ENCODE measurements at places on chromosomes 12 and 14. TPM values are rescaled to one million over a fixed set of nuclear protein-coding genes. Genes with fewer than 3 reads are reported as not detected.
A peak's percentile ranks its signal among the peaks of the same experiment; 100 is the strongest.

DNA sequence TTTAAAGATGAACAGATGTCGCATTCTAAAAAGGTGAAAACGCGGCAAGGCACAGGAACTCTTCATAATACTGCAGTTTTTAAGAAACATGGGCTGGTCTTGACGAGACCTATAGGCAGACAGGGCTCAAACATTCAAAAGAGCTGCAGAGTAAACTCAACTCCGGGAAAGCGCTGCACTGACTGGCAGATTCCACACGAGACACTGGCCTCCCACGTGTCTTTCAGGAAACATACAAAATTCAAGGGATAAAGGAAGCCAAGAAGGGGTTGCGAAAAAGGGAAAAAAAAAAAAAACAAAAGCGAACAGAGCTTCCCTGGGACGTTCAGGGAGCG, 614 bp upstream of the ARF6 start:
- peaks cover 24% of the 10 kb centered on the region for H3K4me1 ChIP-seq
- peak overlapping the region; percentile 100 for H3K27ac ChIP-seq
- H3K36me3 ChIP-seq: no peaks in the 10 kb centered on the region
- H3K4me3 ChIP-seq: peak overlapping the region; percentile 98
- no peak for DNase-seq

DNA sequence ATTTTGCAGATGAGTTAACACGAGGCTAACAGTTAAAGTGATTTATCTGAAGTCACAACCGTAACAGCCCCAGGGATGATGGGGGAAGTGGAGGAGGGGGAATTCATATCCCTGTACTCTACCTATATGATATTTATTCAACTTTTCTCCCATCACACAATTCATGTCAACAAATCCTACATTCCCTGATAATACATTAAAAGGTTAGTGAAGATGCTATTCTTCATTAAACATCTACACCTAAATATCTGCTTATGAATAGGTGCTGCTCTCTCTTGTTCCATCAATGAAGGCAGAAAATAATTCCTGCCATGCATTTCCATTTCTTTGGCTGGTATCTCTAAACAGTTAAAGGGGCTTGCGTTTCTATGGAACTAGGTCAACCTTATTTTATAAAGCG, 6.8 kb downstream of the YBX3 start:
- DNase-seq: no peak
- H3K27me3 ChIP-seq: no peaks in the 10 kb centered on the region
- H3K27ac ChIP-seq: no peak overlapping the region

GRCh38 chr12:96828169-96828789, 78.8 kb upstream of the NEDD1 start:
- no peaks in the 10 kb centered on the region for H3K4me1 ChIP-seq
- no peaks in the 10 kb centered on the region for H3K36me3 ChIP-seq
- H3K27ac ChIP-seq: no peak overlapping the region
- no peak for DNase-seq
- no peak overlapping the region for H3K4me3 ChIP-seq

- H3K4me1 ChIP-seq: peaks cover 52% of the 10 kb centered on the region
- DNase-seq: no peak
- H3K4me3 ChIP-seq: peak overlapping the region; percentile 69
- peak overlapping the region; percentile 91 for H3K27ac ChIP-seq
These were observed 31.9 kb downstream of the TSPAN19 start for GRCh38 chr12:85004204-85004603.

Gene LIMA1
- total RNA-seq: 69.4 TPM
